ENCODE measurements at places on chromosomes 5 and 9.

GRCh38 chr5:124655921-124656511 lies 90.4 kb downstream of the ZNF608 start:
- no peak for DNase-seq

DNA sequence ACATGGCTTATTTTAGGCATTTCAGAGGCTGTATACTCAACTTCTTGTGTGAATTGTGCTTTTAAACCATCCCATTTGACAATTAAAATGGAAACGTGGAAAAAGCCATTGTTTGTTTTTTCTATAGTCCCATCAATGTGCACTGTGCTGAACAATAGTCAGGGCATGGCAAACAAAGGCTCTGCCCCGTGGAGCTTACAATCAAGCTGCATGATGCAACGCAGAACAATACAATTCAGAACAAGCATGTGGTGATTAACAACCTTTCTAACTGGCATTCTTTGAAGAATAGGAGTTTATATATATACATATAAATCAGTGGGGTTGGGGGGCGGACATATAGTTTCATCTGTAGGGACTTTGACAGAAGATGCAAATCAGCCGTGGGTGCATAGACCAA lies 2125.4 kb upstream of the WWC1 start:
- no peak for DNase-seq

DNA sequence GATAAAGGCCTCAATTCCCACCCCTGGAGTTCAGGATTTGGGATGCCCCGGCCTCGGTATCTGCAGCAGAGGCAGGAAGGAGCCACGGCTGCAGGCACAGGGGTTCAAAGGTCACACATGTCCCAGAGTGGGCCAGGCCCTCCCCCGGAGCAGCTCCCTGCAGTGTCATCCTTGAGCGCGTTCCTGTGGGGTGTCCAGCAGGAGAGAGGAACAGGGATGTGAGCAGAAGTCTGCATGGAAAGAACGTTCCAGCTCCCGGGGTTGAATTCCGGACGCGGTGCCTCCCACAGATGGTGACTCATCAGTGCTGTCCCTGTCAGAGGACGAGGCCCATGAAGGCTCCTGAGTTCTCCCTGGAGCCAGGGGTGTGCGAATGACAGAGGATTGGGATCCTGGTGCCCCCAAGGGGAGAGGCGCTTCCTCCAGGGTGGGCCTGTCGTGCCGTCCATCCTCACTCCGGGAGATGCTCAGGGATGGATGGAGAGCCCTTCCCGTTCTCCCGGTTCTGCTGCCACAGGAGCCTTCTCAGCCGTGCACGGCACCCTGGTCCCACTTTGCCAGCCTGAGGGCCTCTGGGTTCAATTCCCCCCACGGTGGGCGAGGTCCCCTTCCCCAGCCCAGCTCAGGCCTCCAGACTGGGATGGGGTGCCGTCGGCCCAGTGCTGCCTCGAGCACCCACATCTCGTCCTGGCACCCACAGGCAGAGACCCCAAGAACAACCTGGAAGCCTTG lies 3.1 kb downstream of the LCN1 start:
- no peak for DNase-seq

GRCh38 chr5:136729901-136730355 lies 364.6 kb upstream of the TRPC7 start:
- no peak for DNase-seq

GRCh38 chr5:167916706-167917105 lies 374.7 kb upstream of the WWC1 start:
- no peak for DNase-seq

- no peak for DNase-seq
Measured at GRCh38 chr9:93899609-93900435, 55.3 kb downstream of the BARX1 start.

DNA sequence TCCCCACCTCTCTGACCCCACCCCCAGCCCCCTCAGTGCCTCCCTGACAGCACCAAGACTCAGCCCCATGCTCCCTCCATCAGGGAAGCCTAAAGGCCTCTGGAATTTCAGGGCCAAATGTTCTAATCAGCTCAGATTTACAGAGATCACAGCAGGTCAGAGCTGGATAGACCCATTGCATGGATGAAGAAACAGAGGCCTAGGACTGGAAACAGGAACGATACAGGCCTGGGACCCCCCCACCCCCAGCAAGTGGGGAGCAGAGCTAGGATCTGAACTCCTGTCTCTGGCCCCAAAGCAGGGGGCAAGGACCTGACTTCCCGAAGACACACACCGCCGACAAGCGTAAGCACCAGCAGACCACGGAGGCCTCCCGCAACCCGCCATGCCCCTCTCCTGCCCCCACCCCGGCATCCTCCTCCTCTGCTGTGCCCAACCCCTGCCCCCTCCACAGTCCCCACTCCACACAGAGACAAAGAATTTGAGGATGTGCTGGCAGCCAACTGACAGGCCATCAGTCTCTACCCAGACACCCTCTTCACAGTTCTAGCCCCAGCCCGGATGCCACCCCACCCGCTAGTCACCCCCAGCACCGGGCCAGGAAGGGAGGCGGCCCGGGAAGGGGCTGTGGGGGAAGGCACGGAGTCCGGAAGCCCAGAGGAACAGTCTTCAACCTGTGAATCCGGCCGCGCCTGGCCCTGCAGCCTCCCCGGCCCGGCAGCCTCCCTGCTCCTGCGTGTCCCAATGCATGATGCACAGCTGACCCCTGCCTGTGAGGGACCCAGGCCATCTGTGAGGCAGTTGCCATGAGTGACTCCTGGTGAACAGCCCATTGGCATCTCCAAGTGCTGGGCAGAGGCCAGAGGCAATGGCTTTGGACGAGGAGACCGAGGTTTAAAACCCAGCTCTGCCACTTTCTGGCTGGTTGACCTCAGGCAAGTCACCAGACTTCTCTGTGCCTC lies 31.3 kb downstream of the NDUFA8 start:
- DNase-seq = no peak

DNA sequence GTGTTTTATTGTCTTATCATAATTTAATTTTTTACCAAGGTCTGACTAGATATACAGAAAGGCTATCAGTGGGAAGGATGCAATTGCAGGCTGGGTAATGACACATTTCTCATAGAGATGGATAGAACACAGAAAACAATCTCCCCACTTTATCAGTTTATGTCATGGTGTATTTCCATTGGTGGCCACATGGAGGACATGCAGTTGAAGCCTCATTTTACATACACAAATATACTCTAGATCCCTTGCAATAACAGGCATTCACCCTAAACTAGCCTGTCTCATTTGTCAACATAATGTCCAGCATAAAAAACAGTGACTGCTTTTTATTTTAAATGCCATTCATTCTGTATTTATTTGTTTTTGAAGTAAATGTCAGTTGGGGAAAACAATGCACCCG lies 526.3 kb downstream of the GABRG2 start:
- no peak for DNase-seq

DNA sequence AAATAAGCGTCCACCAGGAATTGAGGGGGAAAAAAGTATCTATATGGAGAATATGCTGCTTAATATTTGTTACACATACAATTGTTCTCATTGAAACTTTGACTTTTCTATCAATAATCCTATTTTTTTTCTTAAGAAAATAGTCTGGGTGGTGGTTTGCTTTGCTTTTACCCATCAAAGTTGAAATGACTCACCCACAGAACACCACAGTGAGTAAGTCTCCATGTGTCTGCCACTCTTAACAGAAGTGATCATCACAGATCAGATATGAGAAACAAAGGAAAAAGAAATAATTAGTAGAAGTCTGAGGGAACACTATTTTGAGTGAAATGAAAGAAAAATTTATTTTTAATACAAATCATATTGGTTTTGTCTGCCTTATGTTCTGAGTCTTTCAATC lies 742.8 kb downstream of the CDH9 start:
- DNase-seq = no peak

GRCh38 chr9:120916588-120916987 lies 10.0 kb downstream of the TRAF1 start:
- no peak for DNase-seq

- DNase-seq = no peak
Measured at GRCh38 chr5:110836851-110837250, 98.0 kb downstream of the SLC25A46 start.

DNA sequence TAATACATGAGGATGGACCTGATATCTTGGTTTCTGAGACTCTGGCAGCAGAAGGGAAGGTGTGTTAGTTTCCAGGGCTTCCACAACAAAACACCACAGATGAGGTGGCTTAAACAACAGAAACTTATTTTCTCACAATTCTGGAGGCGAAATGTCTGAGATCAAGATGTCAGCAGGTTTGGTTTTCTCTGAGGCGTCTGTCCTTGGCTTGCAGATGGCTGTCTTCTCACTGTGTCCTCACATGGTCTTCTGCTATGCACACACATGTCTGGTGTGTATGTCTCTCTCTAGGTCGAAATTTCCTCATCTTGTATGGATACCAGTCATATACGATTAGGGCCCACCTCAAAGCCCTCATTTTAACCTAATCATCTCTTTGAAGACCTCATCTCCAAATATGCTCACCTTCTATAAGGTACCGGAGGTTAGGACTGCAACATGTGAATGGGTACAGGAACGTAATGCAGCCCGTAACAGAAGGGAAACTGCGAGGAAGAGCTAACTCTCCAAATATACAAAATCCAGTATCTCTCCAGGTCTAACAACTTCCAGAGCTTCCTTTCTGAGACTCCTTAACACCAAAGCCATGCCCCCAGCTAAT lies 139.8 kb upstream of the SMARCA2 start:
- no peak for DNase-seq

DNA sequence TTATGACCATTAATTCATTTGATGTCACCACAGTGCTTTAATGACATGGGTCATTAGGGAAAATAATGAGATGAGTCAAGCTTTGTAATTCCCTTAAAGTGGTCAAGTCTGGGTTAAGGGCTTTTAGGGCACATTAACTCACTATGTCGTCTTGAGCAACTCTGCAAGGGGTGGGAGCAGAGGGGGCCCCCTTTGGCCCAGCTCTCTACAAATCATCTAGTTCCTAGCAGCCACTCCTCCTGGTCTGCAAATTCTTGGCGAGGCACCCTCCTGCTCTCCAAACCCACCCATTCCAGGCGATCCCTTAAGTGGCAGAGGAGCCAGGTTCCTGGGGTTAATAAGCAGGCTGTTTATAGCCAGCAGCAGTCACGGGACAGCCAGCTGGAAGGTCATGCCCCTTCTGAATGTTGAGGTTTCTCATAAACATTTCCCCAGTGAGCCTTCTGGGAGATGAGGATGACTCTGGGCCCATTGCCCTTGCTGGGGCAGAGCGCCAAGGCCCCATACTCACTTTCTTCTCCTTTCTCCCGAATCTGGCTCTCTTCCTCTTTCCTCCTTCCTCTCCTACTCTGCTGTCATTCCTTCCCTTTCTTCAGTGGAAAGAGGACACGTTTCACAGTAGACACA lies 14.3 kb upstream of the GPX3 start:
- DNase-seq = no peak

DNA sequence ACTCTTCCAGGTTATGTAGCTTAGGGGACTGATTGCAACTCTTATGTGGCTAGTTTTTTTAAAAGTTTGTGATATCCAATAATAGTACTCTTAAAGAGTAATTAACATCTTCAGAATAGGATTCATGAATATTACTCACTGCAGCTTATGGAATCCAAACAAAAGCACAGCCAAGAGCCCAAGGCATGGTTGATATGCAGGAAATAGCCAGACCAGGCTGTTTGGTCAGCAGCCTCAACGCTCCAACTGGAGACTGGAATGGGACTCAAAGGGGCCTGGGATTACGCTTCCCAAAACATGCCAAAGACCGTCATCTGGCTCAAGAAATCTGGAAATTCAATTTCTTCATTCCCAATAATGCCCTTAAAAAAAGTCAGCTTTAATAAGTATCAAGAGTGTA lies 268.6 kb downstream of the SEC61B start:
- no peak for DNase-seq

DNA sequence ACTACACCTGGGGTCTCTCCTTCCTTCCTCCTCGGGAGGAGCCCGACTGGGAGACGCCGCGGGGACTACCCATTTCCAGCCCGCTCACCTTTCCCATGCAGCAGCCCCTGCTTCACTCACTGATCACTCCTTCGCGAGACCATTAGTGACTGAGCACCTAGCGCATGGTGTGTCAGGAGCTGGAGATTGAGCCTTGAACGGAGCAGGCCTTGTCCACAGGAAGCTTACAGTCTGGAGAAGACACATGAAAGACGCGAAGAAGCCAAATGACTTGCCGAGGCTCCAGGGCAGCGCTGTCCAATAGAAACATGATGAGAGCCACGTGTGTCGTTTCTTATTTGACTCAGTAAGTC lies 283 bp upstream of the CFAP90 start:
- DNase-seq = no peak

- no peak for DNase-seq
Measured at GRCh38 chr5:143403334-143403592, 223 bp downstream of the NR3C1 start.

GRCh38 chr5:162248107-162248713 lies 180.6 kb downstream of the GABRG2 start:
- DNase-seq = no peak

DNA sequence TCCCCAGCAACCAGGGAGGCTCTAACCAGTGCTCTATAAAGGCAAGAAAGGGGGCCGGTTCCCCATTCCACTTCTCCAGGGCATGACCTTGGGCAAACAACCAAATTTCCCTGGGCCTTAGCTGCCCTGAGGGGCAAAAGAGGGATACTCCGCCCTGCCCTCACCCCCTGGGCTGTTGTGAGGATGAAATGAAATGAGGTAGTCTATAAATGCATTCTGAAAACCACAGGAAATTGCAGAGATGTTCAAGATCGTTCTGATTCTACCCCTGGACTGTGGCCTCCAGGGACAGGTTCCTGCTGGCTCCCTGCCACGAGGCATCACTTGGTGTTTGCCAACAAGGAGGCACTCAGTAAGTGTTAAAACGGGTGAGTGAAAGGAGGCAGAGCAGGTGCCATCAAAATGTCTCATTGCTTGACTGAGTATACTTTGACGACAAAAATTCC lies 5.7 kb downstream of the RAPGEF1 start:
- DNase-seq = no peak

DNA sequence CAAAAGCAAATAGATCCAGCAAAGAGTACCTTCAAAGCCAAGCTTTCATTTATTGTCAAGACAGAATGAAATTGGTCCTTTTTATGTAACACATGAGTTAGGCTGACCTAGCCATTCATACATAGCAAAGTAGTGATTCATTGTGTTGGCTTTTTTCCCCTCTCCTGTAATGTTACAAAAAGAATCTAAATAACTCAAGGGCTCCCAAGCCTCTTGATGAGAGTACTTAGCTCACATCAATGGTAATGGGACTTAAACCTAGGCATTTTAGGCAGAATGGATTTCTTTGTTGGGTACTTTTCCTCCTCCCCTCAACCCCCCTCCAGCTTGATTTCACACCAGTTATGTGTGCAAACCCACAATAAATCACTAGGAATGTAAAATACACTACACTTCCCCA lies 123.7 kb downstream of the EBF1 start:
- DNase-seq = no peak

- DNase-seq = no peak
Measured at GRCh38 chr5:132840896-132841295, 10.4 kb upstream of the SHROOM1 start.
